Retina (tissue), 1 donor: ENCODE measurements at places on chromosomes 11 and 22.
A peak's percentile ranks its signal among the peaks of the same experiment; 100 is the strongest.

DNA sequence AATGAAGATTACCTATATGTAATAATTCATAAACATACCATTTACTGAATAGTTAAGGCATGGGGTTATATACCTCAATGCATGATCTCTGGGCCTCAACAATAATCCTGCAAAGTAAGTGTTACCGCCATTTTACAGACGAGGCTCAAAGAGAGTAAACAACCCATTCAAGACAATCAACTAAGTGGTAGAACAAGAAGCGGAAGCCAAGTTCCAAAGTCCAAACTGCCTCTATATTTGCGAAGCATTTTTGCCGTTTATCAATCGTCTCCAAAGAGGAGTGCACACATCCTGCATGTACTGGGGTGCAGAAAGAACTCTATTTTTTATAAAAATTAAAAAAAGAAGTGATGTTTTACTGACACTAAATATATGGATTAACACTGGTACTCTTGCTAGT lies 27.5 kb upstream of the P4HA3 start:
- DNase-seq, result no peak

DNA sequence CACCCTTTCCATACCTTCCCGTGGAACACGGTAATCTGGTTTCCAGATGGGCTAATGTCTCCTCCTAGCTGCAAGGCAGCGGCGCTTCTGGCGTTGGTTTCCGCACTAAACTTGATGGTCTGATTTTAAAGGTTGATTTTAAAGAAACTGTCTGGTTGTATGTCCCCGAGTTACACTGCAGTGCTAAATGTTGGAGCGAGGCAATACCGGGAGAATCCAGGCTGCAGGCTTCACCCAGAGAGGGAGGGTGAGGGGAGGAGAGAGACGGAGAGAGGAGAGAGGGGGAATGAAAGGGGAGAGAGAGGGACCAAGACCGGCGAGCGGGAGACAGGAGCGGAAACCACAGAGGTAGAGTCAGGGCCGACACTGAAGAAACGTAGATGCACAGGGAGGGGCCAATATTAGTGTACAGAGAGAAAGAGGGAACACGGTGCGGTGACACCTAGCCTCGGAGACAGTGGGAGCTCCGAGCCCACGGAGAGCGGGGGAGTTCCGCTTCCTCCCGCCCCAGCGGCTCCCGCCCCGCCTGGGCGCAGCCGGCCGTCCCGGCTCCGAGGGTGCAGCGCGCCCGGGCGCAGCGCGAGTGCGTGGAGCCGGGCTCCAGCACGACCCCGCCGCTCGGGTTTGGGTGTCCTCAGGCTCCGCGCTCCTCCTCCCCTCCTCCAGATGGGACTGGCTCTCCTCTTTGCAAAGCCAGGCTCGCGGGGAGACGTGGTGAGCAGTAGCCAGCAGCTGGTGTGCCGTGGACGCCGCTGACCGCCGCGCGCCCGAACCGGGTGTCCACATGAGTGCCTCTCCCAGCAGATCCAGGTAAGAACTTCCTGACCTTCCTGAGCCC lies 71.9 kb upstream of the GRAMD1B start:
- DNase-seq, result peak; percentile 75

DNA sequence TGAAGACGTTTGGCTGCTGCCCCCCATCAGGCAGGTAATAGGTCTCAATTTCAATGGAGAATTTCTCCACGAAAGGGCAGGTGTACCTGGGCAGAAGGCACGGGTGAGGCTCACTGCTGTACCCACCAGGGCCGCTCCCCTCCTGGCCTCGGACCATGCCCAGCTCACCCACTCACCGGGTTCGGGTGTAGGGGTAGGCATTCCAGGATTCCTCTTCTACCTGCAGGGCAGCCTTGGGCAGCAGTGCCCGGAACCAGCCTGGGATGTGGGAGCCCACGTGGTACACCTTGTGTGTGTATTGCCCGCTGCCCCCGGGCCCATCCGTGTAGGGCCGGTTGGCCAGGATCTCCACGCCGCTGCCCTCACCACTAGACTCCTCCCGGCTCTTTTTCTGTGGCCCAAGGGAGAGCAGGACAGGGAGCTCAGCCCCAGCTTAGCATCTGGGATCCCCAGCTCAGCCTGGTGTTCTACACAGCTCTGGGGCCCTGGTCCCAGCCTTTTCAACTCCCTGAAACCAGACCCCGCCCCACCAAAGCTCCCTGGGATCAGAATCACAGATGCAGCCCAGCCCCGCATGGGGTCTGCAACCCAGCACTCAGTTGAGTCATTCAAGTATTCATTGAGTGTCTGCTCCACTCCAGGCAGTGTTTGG lies 2.7 kb downstream of the PITPNM1 start:
- DNase-seq, result no peak

GRCh38 chr11:56911312-56911711 lies 77.4 kb upstream of the OR5AK2 start:
- DNase-seq, result no peak

GRCh38 chr11:88064097-88064705 lies 111.0 kb downstream of the RAB38 start:
- no peak for DNase-seq

- DNase-seq, result no peak
These were observed 8.6 kb upstream of the TMPRSS6 start for GRCh38 chr22:37118083-37118482.

GRCh38 chr11:11968511-11969280 lies 39.7 kb downstream of the DKK3 start:
- DNase-seq, result peak; percentile 56

DNA sequence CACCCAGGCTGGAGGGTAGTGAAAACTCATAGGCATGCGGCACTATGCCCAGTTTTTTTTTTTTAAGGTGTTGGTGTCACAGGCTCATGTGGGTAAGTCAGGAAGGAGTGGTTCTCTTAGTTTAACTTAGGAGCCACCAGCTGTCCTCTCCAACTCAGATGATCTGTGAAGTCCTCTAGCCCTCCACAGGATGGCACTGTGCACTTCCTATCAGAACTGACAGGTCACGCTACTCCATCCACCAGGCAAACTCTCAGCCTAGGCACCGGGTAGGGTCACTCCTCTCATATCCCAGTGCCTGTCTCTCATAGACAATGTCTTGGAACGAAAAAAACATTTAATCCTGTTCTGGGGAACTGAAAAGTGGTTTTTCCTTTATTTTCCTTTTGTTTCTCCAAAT lies 16.5 kb downstream of the NAP1L4 start:
- no peak for DNase-seq

DNA sequence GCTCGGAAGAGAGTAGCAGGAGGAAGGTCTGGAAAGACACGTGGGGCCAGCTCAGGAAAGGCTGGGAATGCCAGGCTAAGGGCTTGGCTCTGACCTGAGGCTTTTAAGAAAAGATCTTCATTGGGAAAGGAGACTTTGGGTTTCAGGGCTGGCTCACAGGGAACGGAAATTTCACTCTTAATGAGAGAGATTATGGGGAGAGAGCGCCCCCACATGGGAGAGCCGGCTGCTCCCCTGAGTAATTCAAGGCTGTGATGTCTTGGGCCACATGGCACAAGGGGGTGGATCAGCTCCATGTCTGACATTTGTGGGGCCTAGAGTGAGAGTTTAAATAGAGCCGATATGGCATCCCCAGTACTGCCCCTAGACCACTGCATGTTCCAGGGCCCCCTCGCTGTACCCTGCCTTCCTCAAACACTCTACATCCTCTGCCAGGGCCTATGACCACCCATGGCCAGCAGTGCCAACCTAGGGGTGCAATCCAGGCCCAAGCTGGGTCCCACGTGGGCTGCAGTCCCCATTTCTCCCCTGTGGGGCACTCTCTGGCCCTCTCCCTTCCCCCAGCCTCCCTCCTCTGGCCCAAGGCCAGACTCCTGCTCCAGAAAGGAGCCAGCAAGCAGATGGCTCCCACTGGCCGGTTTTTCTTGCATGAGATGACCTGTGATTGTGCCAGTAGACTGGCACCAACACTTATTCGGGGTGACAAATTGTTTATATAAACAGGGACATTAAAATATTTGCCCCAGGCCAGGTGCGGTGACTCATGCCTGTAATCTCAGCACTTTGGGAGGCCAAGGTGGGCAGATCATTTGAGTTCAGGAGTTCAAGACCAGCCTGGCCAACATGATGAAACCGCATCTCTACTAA lies 75.2 kb downstream of the ISX start:
- no peak for DNase-seq

GRCh38 chr22:33270596-33270995 lies 212.4 kb upstream of the SYN3 start:
- DNase-seq, result no peak

DNA sequence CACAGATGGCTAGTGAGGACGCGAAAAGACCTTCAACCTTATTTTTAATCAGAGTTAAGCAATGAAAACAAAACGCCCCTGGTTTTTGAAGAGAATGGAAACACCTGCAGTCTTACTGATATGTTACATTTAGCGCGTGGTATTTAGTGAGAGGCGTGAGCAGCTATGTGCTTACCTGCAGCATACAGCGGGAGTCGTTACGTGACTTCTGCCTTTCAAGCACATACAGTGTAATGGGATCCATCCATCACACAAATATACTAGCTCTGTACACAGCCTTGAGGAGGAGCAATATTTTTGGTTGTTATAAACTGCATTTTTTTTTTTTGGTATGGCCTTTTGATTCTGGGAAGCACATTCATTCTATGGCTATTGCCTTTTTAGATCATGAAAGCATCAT lies 5.5 kb downstream of the KRTAP5-2 start:
- no peak for DNase-seq

GRCh38 chr11:78504708-78505107 lies 70.0 kb downstream of the NARS2 start:
- DNase-seq, result no peak

GRCh38 chr22:44171561-44171960 lies 9.2 kb upstream of the PARVG start:
- DNase-seq, result no peak

- no peak for DNase-seq
These were observed 420.9 kb downstream of the METTL15 start for GRCh38 chr11:28529046-28529445.

DNA sequence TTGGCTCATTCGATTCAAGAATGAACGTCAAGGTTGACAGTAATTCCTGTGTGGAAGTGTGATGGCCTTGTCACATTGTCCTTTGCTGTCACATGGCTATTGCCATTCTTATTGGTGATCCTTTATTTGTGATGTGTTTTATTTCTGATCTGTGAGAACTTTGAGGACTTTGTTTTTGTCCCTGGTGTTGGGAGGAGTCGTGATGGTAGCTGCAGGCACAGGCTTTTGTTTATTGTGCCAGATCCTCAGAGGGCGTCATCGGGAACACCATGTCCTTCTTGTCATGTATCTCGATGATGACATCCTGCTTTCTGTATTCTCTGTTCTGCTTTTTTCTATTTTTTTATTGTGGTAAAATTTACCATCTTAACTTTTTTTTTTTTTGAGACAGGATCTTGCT lies 5.6 kb downstream of the PICK1 start:
- no peak for DNase-seq

GRCh38 chr22:49192180-49192856 lies 635.4 kb downstream of the BRD1 start:
- DNase-seq, result no peak
